Hypothalamus (tissue), 51 donors: ENCODE measurements at places on chromosomes 6 and 20.

DNA sequence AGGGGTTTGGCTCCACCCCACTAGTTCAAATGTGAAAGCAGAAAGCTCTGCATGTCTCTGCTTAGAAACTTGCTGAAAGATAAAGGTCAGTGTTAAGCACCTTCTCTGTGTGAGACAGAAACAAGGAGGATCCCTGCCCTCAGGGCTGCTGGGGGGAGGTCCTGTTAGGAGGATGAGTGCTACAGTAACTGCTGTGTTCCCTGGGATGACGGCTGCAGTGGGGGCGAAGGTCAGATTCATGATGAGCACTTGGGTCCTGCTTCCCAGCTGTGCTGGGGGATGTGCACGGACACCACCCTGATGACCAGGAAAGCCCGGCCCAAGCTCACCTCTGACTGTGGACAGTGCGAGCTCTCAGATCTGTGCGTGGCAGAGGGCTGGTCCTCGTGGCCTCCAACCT is 252.6 kb downstream of the DLL1 start:
- DNase-seq, result no peak

DNA sequence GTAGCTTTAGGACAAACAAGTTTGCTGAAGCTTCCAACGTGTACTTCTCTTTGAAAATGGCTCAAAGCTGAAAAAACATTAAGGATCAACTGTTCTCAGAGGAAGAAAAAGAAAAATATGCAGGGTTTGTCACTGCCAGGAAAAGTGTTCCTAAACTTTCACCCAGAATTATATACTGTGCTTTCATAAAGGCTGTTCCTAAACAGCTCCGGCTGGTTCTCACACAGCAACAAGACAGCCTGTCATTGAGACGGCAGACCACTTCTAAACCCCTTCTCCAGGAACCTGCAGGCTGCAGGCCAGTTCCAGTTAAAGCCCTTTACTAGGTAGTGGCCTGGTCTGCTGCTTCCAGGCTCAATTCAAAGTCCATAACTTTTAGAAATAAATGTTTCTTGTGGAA is 97.4 kb upstream of the SOX4 start:
- DNase-seq, result no peak

DNA sequence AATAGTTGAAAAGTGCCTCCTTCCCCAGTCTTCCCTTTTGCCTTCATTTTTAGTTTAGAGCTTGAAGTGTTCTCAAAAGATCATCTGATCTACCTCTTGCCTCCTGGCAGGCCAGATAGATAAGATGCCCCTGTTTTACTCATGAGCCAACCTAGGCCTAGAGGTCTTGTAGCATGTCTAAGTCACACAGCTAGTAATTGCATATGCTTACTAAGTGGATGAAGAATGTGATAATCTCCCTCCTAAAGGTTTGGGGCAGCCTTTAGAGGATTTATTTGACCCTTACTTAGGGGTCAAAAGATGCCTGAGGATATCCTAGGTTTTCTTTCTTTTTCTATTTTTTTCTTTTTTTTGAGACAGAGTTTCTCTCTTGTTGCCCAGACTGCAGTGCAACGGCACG is 2.1 kb downstream of the C6orf141 start:
- DNase-seq, result no peak

GRCh38 chr6:56314683-56315523 is 67.5 kb upstream of the COL21A1 start:
- DNase-seq, result no peak

DNA sequence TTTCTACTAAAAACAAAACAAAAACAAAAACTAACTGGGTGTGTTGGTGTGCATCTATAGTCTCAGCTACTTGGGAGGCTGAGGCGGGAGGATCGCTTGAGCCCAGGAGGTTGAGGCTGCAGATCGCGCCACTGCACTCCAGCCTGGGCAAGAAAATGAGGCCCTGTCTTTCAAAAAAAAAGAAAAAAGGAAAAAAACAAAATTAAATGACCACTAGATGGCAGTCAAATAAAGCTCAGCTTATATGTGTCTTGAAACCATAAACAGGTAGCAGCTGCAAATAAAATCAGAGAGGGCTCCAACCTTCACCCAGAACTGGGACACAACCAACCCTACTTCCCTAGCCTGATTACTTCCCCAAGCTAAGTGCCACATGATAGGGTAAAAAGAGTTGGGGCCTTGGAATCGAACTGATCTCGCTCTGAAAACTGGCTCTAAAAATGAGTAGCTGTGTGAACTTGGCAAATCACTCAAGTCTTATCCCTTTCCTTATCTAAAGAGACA is 67.1 kb upstream of the ADGRF4 start:
- DNase-seq, result no peak

- no peak for DNase-seq
Observed at GRCh38 chr6:157527471-157527907, 146.5 kb downstream of the ZDHHC14 start.

- no peak for DNase-seq
Observed at GRCh38 chr6:165245701-165246100, 63.7 kb downstream of the C6orf118 start.
